ENCODE measurements at places on chromosomes 11 and 22.

GRCh38 chr11:69545976-69546617 lies 64.6 kb downstream of the LINC01488 start:
- no peak for DNase-seq

DNA sequence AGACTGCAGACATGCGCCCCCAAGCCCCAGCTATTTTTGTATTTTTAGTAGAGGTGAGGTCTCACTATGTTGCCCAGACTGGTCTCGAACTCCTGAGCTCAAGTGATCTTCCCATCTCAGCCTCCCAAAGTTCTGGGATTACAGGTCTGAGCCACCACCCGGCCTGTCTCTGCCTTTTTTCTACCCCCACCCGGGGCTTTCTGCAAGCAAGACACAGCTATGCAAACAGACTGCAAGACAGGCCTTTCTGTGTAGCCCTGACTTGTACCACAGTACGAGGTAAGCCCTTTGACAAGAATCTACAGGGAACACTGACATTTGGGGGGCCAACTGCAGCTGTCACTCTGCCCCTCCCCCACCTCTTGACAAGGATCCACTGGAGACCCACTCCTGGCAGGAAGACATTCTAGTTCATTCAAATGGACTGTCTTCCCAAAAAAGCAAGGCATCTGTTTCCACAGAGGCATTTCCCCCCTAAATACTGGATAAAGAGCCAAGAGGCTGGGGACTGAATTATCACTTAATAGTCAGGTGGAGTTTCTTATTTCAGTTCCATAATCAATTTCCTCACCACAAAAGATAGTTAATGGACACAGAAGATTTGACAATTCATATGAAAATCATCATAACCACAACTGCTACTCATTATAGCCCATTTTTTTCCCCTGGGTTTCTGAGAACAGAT lies 118.2 kb downstream of the ABTB2 start:
- no peak for DNase-seq

- DNase-seq, result no peak
These were observed 148.8 kb downstream of the BLID start for GRCh38 chr11:121967131-121967704.

- DNase-seq, result no peak
These were observed 3.9 kb downstream of the MAML2 start for GRCh38 chr11:96338910-96339705.

DNA sequence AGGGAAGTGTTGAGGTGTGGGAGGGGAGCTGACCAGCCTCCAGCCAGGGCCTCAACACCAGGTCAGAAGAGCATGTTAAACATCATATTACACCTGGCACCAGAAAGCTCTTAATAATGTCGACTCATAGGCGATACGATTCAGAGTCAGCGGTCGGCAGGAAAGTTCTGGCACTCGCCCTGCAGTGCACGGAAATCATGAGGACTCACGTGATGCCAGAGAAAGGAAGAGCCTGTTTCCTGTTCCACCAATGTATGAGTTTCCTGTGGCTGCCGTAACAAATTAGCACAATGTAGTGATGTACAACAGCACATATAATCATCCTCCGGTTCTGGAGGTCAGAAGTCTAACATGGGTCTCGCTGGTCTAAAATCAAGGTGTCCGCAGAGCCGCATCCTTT lies 198.8 kb downstream of the BARX2 start:
- no peak for DNase-seq

GRCh38 chr22:46150034-46150654 lies at the start of gene PPARA:
TSS of gene PPARA (plus strand) at chr22:46150526. CDS start at chr22:46198384, 47,858 bp downstream.
- DNase-seq, result peak; percentile 81

DNA sequence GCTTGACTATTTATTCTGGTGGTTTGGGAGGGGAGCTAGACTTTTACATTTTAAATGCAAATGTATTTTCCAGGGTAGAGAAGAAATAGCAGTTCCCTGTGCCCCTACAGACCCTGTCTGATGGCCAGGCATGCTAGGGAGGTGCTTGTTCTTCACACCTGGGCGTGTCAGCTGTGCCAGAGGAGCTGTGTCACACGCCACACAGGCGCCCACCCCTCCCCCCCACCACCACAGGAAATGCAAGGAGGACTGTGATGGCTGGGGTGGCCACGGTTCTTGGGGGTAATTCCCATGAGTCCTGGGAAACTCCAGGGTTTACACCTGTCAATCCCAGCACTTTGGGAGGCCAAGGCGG lies 82.2 kb downstream of the FLI1 start:
- no peak for DNase-seq

DNA sequence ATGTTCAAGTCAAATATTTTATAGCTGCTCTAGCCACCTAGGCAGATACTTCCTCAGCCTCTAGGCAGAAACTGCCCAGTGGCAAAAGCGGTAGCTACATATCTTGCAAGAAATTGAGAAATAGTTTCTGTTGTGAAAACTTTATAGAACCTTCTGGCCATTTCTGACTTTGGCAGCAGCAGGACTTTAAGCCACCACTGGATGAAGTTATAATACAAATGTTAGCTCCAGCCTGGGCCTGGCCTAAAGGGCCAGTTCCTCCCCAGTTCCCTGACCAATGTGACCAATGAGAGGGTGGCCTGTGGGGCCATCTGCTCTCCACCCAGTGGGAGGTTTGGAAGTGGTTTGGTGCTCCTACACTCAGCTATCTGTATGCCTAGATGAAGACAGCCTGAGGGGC lies 254.0 kb upstream of the NARS2 start:
- no peak for DNase-seq

- DNase-seq, result no peak
These were observed 1.9 kb downstream of the ARFGAP3 start for GRCh38 chr22:42855211-42855610.

DNA sequence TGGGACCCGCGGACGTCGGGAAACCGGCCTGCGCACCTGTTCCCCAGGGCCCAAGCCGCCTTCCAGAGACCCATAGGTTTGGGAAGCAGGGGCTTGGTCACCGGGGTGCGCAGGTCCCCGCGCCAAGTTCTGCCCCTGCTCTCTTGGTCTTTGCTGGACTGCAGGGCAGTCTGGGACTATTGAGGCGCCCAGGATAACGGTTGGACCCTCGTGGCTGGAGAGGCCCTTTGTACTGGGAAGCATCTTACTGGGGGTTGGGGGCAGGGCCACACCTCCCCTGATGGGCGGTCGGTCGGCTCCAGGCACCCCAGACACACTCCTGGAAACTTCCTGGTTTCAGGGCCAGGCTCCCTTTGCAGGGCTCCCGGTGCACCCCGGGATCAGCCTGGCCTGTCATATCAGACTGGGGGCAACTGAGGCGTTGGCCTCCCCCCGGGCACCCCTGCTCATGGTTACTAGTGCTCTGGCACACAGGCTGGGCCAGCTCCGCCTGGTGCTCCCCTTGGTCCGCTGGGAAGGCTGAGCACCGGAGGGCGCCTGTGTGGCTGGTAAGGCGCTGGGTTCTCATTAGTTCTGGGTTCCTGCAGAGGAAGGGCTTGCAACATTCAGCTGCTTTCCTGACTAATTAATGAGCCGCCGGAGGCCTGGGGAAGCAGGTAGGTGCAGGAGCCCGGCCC lies 1250.5 kb downstream of the BRD1 start:
- DNase-seq, result no peak

DNA sequence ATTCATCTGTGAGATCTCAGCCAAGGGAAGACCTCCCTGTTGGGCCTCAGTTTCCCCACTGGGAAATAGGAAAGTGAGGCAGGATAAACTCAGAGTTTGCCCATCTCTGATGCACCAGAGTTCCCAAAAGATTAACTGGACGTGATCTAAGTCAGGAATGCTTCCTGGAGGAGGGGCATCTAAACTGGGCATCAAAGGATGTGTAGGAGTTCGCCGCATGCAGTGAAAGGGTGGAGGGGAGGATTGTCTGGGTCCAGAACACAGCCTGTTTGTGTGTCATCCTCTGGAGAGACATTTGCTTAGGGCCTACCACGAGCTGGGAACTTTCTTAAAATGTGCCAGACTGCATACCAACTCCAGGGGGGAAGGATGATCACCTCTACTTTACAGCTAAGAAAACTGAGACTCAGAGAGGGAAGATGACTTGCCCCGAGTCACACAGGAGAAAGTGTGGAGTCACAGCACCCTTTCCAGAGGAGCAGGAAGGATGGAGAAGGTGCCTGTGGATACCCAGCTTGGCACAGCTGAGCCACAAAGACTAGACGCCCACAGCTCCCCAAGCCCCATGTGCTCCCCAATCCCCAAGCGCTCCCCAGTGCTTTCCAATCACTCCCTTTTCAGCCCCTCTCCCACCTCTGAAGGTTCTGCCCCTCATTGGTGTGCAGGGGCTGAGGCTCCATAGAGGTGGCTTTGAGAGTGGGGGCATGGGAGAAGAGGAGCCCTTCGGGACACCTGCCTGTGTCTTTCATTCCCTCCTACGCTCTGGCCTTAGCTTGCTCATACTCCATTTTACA lies 50.1 kb downstream of the MN1 start:
- DNase-seq, result no peak

DNA sequence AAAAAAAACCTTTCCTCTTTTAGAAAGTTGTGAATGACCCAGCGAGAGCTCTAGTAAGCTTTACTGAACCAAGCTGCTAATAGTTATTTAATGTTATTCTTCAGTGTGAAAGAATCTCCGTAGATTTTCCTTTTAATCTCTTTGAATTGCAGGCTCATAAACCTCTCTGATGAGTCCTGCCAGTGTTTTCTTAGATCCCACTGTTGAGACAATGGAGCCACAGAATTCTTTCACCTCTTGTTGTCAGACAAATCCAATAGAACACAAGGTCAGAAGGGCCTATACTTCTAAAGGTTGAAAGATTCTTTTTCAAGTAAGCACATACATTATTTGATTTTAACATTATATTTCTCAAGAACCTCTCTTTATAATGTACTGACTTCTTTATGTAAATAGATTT lies 52.2 kb downstream of the DNAJC24 start:
- DNase-seq, result no peak

GRCh38 chr11:112162761-112163546 lies 940 bp downstream of the IL18 start:
- no peak for DNase-seq

DNA sequence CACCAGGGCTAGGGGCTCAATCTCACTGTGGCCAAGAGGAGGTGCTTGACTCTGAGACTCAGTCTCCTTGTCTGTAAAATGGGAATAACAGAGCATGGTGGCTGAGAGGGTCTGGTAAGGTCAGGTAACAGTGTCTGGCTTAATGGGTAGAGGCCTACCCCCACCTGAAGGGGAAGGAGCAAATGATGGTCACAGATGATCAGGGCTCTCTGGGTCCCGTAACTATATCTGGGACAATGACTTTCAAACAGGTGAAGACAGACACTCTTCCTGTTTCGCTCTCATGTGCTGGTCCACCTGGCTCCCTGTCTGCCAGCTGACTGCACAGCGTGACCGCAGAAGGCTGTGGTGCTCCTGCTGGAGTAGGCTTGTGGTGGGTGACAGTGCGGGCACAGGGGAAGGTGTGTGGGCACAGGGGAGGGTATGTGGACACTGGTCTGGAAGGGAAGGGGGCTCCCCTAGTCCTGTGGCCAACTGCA lies 4.0 kb downstream of the A4GALT start:
- DNase-seq, result no peak

DNA sequence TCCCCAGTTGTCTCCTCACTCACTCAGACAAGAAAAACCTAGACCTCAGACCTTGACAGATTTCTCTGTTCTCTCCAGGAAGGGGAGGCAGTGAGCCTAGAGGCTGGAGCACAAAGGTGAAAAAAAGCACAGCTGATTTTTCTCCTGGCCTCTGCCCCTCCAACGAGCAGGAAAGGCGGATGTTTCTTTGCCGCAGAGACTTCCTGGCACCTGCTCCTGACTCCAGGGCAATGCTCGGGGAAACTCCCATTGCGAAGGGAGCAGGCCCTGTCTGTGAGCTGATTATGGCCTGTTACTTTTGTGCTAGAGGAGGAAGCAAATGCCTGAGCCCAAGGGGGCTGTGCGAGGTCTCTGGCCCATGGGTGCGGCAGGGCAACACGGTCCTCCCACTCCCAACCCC lies 25.4 kb downstream of the MS4A10 start:
- DNase-seq, result no peak

DNA sequence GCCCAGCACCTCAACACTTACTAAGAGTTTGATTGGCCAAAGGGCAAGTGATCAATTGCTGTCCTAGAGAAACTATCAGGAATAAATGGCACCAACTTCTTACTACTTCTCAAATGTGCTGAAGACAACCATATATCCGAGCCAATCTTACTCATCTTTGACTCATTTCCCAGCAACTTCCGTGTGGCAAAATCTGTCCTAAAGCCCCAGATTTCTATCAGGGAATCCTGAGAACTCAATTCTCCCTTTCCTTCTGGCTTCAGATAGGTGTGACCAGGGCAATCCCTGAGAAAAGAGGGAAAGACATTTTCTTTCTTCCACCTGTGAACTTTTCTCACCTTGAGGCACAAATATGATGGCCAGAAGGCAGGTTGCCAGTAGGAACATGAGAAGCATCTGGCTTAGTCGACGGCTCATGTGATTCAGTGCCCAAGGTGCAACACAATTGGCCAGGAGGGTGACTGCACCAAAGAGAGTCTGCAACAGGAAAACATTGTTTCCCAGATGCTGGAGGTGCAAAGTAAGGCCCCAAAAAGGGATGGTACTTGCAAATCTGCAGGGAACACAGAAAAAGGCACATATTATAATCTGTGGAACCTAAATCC lies 21.8 kb upstream of the SLC22A24 start:
- DNase-seq, result no peak

GRCh38 chr22:48567213-48567975 lies 1260.3 kb downstream of the BRD1 start:
- DNase-seq, result no peak

- no peak for DNase-seq
These were observed 14.0 kb downstream of the P4HA3 start for GRCh38 chr11:74297484-74297883.

DNA sequence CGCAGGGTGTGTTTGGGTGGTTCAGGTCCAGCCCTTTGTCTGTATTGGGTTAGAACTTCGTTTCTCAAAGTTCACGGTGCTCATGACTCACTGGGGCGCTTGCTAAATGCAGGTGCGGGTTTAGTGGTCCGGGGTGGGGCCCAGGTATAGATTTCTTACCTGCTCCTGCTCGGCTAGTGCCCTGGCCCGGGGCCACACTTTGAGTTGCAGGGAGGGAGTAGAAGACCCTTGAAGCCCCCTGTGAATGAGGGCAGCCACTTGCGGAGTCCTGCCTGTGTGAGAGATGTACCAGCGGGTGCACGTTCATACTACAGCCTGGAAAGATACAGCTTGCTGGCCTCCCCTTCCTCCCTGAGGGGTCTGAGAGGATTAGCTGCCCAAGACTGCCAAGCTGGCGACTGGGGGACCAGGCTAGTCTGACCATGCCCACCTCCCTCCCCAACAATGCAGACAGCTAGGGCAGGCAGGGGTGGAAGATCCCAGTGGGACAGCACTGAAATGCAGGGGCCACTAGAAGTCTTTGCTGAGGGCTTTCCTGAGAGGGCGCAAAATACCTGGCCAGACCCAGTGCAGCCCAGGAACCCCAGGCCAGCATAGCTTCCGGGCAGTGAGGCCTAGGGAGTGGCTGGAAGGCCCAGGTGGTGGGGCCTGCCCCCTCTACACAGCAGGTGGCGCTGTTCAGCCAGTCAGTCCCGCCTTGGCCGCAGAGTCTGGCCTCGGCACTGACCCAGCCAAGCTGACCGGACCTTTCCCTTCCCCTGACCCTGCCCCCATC lies 5.1 kb upstream of the MYRF start:
- DNase-seq, result no peak

Measured in activated T-helper 1 cell treated with Interleukin-2 at 50 U/mL for 16 hours (primary cell).